ENCODE measurements at places on chromosomes 16 and 17.

GRCh38 chr16:74650966-74651567 lies 15.6 kb downstream of the RFWD3 start:
- no peak for DNase-seq

GRCh38 chr17:13822700-13823099 lies 221.0 kb upstream of the HS3ST3A1 start:
- DNase-seq = no peak

- no peak for DNase-seq
These were observed 23.0 kb upstream of the SLC38A8 start for GRCh38 chr16:84065536-84066132.

DNA sequence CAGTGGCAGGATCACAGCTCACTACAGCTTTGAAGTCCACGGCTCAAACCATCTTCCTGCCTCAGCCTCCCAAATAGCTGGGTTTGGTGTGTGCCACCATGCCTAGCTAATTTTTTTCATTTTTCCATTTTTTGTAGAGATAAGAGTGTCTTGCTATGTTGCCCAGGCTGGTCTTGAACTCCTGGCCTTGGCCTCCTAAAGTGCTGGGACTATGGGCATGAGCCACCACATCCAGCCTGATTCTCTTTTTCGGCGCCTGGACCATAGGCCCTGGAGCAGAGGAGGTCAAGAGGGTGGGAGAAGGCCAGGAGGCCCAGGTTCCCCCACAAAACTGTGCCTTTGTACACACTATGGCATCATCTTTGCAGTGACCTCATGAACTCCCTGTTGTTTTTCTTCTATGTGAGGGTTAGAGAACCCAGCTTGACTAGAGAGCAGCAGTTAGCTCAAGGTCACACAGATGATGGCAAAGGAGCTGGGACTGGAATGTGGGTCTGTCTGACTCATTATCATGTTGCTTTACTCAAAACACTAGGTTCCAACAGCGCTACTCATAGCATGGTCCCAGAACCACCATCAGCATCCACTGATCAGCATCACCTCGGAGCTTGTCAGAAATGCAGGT lies 16.3 kb downstream of the SCN4A start:
- DNase-seq = no peak

DNA sequence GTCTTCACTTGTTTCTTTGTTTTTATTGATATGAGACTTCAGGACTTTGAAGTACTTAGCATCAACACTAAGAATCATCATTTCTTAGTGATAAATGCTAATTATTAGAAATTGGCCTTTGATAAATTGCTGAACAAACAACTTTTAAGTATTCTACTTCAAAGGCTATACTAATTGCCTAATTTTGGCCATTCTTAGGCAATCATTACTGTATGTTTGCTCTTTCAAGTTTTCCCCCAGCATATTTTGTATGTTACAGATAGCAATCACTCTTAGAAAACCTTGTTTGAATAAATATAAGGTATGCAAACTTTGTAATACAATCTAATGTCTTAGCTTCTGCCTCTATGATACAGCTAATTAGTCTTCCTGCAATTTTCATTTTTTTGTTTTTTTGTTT lies 46.0 kb downstream of the NQO1 start:
- DNase-seq = no peak

All from liver (tissue), 10 donors.